Kidney (tissue), 22 donors: ENCODE measurements at places on chromosomes 1 and 21. TPM values are rescaled to one million over a fixed set of nuclear protein-coding genes. Genes with fewer than 3 reads are reported as not detected.
A peak's percentile ranks its signal among the peaks of the same experiment; 100 is the strongest.

Gene FLVCR1
- polyA plus RNA-seq: 2.9 TPM

- DNase-seq: no peak
These were observed 41.8 kb downstream of the RUNX1 start for GRCh38 chr21:35007348-35007747.

DNA sequence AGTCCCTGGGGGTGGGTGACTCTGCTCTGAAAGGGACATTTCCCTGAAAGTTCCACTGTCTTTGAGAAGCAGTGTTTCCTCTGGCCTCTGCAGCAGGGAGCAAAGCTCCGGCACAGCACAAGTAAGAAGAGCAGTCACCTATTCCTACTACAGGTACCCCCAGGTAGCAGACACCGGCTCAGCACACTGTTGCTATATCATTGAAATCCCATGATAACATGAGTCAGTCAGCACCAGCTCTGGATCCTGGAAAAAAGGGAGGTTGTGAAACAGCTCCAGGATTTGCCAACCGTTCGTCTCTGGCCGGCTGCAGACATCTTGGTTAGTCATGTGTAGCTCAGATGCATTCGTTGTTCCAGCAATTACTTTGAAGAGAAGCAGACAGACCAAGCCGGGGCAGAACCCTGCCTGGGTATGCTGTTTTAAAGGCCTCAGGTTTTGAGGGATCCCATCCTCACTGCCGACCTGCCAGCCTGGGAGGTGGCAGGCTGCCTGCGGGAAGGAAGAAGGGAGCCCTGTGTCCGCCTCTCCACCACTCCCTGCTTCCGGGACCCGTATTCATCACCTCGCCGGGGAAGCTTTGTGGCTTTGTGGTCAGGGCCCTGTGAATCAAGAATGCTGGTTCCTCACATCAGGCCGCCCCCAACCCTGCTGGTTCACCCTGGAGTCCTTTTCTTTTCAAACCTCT lies 139.2 kb downstream of the CLIC6 start:
- DNase-seq: no peak

DNA sequence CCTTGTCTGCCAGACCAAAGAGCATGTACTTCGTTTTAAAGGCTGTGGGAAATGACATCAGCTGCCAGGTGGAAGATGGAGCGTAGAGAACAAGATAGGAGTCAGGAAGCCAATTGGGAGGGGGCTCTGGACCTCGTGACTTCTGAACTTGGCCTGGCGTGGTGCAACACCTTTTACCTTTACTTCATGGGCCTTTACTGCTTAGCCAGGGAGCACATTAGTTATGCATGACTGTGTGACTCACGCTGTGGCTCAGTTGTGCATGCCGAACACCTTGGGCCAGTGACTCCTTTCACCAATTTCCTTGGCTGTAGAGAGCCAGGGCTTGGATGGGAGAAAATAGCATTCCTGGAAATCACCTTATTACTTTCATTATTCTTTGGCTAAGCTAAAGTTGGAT lies 7.2 kb downstream of the XCL1 start:
- peak; percentile 58 for DNase-seq

- DNase-seq: no peak
These were observed 4.1 kb downstream of the IVL start for GRCh38 chr1:152912471-152912870.
